ENCODE measurements at places on chromosomes 6 and 20.

GRCh38 chr20:13515291-13515690, 123.4 kb downstream of the TASP1 start:
- DNase-seq: no peak

DNA sequence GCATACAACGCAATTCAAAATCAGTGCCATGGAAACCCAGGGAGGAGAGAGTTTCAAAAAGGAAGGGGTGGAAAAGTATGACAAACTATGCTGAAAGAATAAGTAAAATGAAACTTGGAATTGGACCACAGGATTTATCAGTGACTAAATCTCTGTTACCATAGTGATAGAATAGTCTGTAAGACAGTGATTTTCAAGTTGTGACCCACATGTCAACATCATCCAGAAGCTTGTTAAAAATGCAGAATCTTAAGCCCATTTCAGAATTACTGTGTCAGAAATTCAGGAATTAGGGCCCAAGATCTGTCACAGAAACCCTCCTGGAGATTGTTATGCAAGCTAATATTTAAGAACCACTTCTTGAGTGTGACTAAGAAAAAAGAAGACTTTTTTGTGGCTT, 417.7 kb upstream of the JAG1 start:
- no peak for DNase-seq

DNA sequence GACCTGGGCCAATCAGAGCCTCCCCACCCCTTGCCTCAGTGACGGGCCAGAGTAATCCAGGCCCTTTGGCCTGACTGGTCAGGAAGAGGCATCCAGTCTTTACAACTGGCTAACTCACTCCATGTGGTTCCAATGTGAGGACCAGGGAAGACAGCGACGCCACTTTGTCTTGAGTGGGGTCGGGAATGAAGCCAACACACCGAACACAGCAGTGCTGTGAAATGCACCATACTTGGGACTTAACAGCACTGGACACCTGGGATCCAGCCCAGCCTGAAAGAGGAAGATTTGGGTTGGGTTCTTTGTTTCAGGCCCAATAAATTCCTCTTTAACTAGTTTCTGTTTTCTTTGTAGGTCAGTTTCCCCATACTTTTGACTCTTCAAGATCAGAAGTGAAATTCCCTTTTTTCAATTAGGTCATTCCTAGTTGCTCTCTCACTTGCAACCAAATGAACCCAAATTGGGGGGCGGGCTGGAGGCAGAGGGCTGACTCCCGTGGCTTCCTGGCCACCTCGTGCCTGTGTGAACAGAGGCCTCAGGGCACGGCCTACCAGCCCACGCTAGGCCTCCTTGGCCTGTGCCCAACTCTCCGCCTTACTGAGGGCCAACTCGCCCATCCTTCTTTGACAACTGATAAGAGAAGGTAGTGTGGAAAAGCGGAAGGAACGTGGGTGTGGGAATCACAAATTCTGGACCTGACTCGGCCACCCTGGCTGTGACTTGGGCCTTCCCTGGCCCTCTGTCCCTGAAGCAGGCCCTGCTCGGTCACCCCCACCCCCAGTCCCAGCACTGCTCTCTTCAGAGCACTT, 17.1 kb downstream of the SULF2 start:
- no peak for DNase-seq

- no peak for DNase-seq
Observed at GRCh38 chr6:150156460-150156859, 13.6 kb downstream of the PPP1R14C start.

DNA sequence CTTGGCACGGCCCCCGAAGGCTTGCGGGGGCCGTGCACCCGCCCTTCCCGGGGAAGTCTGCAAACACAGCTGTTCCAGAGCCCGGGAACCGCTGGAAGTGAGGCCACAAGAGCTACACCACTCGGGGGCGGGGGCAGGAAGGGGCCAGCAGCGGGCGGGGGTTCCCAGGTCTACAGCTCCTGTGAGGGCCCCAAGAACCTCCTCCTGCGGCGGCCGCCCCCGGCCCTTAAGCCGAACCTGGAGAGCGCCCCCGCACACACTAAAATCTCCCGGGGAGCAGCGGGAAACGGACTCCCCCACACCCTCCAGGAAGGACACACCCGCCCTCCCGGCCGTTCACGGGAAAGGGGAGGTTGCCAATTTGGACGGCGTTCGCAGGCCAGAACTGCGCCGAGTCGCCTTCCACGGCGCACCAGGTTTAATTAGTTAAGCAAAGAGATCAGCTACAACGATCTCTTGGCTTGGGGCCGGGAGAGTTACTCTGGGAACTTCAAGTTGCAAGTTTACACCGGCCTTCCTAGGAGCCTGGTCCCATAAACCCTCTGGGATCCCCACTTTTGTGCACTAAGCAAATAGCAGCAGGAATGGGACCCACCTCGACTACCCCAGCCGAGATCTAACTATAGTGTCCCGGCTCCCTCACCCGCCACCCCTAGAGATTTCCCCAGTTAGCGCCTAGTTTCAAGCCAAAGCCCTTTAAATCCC, 1.7 kb downstream of the JAG1 start:
- peak; percentile 38 for DNase-seq

DNA sequence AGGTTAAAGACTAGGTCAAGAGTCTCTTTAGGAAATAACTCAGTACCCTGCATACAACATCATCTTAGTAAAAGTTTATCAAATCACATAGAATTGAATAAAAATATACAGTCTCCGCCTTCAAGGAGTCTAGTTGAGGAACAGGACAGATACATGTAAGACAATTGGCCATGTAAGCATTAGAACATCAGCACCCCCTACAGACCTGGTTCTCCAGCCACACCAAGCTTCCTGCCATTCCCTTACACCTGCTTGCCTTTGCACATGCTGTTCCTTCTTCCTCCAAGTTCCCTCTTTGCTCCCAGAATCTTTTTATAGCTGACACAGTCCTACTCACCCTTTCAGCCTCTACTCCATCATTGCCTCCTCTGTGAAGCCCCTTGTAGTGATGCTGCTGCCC, 187.8 kb upstream of the LRFN2 start:
- no peak for DNase-seq

DNA sequence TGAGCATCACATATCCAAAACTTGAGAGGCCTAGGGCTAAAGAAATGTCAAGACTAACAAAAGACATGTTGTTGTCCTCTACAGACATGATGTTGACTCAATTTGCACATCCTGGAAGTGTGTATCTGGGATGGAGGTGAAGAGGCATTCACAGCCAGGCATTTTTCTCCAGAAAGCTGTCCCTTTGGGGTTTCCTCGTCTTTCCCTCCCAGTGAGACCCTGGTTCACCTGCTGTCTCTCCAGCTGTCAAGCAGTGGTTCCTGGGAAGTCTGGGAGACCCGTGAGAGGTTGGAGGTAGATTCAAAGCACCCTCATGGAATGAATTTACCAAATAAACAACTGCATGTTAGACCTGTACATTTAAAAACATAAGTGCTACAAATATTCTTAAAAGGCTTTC, 32.1 kb downstream of the BACH2 start:
- no peak for DNase-seq
